Cardiac muscle cell (in vitro differentiated cells and primary cell): ENCODE measurements at places on chromosomes 2 and 18.

GRCh38 chr2:3453190-3453999, 65.9 kb downstream of the ADI1 start:
- DNase-seq, result no peak

DNA sequence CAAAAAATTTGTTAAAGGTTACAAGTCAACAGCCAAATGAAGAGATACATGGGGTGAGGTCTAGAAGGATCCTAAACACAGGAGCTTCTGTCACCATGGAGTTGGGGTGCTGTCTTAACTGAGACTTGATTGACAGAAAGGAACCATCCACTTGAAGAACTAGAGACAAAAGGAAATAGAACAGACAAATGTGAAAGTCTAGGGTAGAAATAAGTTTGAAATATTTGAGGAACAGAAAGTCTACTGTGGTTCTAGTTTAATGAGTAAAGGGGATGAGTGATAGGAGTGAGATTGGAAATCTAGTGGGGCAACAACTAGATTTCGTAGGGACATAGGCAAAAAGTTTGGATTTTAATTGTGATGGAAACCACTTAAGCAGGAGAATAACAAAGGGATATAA, 18.7 kb downstream of the RBBP8 start:
- DNase-seq, result no peak

- no peak for DNase-seq
Measured at GRCh38 chr2:218405086-218405745, 5.5 kb downstream of the CTDSP1 start.

DNA sequence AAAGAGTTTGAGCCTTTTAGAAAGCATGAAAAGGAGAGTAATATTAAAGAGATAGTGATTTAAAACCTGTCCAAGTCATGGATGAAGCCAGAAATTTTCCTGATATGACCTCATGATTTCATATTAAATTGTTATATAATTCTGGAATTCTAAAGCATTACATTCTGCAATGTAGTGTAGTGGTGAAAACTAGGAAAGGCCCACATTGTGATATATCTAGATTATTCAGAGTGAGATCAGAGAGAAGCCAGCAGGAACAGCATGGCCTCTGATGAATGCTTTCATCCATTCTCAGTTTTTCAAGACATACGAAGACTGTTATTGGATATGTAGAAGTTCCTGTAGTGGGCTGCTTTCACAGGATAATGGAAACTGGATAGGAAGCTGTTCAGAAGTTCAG, 98.8 kb downstream of the LCLAT1 start:
- no peak for DNase-seq

DNA sequence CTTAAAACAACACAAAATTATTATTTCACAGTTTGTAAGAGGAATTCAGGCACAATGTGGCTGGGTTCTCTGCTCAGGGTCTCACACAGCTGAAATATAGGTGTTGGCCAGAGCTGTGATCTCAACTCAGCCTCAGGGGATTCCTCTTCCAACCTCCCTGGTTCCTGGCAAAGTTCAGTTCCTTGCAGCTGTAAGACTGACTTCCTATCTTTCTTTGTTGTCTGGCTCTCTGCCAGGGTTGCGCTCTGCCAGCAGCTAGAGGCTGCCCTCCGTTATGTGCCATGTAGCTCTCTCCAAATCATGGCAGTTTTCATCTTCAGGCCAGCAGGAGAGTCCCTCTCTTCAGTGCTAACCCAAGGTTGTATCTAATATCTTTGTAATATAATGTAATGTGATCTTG, 272.5 kb upstream of the KCNJ3 start:
- peak; percentile 10 for DNase-seq

DNA sequence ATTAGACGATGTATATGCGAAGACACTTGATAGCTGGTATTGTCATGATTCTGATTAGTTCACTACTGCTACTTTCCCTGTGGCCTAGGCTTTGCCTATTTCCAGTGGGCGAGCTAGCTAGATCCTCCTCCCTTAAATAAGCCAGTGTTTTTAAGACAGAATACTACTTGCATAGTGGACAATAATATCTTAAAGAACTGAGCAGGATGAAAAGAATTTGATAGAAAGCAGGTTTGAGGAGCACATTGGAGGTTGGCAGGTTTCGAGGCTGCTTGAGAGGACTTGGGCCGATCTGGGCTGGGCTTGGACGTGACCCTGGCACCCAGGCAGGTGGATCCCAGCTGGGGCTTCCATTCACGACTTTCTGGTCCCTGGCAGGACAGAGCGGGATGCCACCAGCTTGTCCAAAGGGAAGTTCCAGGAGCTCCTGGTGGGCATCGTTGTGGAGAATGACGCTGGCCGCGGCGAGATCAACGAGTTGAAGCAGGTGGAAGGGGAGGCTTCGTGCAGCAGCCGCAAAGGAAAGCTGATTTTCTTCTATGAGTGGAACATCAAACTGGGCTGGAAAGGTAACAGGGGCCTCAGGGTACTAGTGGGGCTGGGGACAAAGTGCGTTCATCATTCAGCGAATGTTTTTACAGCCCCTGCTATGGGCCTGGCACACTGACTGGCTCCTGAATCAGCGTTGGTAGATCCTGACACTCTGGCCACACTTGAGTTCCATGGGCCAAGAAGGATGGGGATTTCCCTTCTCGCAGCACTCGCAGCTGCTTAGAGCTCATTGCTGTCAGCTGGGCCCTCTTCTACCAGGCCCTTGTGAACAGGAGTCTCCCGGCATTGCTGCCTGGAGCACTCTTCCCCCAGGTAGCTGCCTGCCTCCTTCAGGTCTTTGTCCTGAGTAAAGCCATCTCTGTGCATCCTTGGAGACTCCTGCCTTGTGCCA, 16.9 kb downstream of the C2orf74 start:
- DNase-seq, result peak; percentile 42

DNA sequence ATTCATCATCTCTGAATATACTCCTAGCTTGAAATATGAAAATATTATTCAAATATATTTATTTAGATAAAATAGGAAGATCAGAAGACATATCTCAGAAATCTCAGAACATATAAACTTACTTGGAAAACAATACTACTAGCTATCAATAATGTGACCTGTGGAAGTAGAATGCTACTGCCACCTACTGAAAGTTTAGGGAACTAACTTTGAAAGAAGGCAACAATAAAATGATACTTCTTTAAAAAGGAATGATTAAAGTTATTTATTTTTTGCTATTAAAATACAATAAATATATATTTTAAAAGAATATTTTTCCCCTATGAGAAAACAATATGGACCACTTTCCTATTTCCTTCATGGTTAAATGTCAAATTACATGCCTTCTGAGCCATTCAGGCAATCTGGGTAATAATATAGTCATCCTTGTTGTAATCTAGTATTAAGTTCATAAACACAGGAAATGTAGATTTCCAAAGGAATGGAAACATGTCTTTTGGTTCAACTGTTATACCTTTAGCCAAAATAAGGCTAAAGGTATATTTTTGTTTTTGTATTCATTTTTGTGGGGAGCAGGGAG, 26.0 kb downstream of the ACADL start:
- DNase-seq, result peak; percentile 42

GRCh38 chr18:45589356-45590035, 25.8 kb upstream of the SLC14A2 start:
- DNase-seq, result no peak

DNA sequence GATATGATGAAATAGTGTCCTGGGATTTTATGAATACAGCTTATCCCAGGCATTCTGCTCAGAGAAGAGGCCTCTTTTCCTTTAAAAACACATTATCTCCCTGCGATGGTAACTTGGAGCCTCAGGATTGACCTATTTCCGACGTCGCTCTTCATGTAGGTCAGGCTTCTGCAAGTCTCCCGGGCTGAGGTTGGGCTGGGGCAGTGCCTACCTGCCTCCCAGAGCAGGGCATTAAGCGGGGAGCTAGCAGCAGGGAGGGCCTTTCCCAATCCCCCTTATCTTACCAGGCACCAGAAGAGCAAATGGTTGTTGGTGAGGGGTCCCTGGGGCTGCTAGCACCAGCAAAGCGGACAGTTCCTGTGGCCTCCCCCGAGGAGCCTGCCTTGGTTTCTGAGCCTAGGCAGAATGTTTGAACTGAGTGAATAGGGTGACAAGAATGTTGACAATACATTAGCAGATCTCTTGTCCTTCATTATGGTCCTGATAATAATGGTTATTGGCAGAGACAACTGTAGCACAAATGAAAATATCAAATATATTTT, 60.2 kb downstream of the TRPM8 start:
- no peak for DNase-seq

GRCh38 chr2:60544954-60545560, 8.4 kb downstream of the BCL11A start:
- DNase-seq, result no peak

GRCh38 chr18:79736846-79737245, 57.2 kb downstream of the CTDP1 start:
- no peak for DNase-seq

DNA sequence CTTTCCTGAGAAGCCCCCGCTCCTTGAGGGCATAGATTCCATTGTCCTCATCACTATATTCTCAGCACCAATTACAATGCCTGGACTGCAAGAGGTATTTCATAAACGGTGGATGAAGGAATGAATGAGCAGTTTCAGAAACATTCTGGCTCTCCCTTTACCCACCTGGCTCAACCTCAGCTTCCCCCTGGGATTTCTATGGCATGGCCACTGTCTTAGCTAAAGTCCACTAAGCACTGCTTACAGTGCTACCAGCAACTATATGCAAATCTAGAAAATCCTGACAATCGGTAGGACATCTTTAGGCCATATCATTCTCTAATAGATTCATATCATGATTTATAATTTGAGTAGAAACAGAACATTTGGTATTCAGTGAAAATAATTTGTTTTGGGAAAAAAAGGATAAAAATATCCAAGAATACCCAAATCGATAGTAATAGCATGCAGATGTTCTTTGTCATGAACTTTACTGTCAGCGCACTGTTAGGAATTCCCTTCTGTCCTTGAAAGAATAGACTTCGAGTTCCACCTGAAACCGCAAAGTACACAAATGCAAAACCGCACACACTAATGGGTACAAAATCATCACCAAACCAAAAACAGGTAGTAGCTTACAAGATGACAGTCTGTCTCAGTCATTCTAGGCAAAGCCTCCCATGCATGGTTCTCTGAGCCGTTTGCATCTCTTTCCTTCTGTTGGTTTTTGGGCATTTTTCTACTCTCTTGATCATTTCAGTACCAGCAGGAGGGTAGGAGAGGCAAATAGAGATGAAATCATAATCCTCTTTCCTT, 303.6 kb upstream of the ID2 start:
- DNase-seq, result no peak

GRCh38 chr2:226334981-226335720, 464.5 kb downstream of the IRS1 start:
- no peak for DNase-seq

- no peak for DNase-seq
Measured at GRCh38 chr2:236753606-236754270, 184.1 kb downstream of the ACKR3 start.

DNA sequence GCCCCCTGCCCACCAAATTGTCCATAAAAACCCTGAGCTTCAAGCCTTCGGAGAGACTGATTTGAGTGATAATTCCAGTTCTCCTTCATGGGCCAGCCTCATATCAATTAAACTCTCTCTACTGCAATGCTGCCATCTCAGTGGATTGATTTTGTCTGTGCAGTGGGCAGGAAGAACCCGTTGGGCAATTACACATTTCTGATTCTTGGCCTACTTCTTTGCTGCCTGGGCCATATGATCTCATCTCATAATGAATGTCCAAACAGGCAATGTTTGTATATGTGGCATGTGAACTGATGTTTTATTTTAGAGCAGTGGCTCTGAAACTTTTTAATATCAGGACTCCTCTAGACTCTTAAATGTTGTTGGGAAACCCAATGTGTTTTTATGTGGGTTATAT, 101.2 kb upstream of the SLC38A11 start:
- no peak for DNase-seq

DNA sequence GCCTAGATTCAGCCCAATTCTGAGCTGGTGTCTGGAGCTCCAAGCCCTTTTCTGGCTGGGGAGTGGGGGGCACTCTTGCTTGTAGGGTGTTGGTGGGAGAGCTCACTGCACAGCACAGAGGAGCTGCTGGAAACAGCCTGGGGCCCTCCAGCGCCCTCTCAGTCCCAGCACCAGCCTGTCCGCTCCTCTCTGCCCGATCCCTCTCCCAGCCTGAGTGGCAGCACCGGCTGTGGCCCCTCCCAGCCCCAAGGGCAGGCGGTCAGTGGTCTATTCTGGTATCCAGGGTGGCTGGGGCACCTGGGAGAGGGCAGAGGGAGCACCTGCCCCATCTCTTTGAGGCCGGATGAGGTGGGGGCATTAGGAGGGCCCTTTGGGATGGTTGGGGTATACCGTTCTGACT, 13.2 kb upstream of the DES start:
- peak; percentile 79 for DNase-seq

DNA sequence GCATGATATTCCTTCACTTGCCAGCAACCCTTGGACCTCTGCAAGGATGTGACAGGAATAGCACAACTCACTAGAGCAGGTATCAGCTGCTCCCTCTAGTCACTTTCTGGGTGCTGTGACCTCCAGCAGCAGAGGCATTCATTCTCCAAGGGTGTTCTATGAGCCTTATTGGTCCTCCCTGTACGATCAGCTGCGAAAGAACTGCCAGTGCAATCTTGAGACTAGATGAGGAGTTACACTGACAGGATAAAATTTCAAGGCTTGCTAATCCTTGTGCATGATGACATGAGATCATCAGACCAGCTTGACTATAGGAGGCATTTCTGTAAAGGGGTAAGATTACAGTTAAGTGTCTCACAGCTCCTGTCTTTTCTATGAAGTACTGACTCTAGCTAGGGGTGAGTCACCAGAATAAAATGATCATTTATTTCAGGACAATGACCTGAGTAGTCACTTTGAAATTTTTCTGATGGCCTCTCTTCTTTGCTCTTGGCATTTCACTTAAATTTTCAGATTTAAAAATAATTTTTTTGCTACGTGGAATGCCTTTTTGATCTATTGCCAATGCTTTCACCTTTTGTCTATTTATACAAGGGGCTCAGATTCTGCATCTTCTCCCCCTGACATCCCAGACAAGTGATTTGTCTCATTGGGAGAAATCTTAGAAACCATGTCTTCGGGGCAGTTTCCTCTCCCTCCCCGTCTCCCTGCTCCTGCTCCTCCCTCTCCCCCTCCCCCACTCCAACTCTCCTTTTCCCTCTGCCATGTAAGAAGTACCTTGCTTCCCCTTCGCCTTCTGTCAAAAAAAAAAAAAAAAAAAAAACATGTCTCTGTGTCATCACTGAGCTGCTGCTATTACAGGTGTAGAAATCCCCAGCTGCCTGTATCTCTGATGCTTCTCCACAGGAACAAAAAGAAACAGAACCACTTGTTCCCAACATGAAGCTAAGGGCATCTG, 49.2 kb upstream of the FRZB start:
- peak; percentile 29 for DNase-seq

- no peak for DNase-seq
Measured at GRCh38 chr2:183532514-183532913, 408.3 kb downstream of the NUP35 start.

GRCh38 chr18:79587779-79588635, 91.6 kb upstream of the CTDP1 start:
- DNase-seq, result no peak

- DNase-seq, result no peak
Measured at GRCh38 chr2:230775737-230776136, 63.1 kb downstream of the CAB39 start.
